ENCODE measurements at places on chromosomes 2 and 18.

GRCh38 chr18:41745166-41746049 lies 209.6 kb upstream of the PIK3C3 start:
- DNase-seq, result no peak

DNA sequence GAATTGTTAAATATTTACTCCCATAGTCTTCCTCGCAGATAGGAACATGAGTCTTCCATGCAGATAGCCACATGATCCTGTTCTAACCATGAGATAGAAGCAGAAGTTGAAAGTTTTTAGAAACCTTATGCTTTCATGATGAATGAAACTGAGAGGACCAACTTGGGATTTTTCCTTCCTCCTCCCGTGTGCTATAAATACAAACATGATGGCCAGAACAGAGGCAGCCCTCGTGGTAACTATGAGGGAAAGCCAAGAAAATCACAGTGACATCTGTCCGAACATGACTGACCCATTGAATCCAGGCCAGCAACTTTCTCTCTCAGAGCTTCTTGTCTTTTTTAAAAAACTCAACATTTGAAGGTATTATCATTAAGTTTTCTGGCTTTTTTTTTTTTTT lies 78.5 kb downstream of the ACAA2 start:
- no peak for DNase-seq

DNA sequence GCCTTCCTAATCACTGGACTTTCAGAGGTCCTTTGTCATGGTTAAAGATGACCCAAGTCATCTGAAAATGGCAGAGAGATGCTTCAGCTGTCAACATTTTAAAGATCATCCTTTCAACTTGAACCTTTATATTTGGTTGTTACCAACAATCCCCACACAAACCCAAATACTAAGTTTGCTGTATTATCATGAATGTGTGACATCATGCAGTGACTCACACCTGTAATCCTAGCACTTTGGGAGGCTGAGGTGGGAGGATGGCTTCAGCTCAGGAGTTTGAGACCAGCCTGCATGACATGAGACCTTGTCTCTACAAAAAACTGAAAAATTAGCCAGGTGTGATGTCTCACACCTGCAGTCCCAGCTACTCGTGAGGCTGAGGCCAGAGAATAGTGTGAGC lies 55.2 kb upstream of the NRP2 start:
- no peak for DNase-seq

- no peak for DNase-seq
Measured at GRCh38 chr2:215755641-215756345, 257.6 kb downstream of the MREG start.

DNA sequence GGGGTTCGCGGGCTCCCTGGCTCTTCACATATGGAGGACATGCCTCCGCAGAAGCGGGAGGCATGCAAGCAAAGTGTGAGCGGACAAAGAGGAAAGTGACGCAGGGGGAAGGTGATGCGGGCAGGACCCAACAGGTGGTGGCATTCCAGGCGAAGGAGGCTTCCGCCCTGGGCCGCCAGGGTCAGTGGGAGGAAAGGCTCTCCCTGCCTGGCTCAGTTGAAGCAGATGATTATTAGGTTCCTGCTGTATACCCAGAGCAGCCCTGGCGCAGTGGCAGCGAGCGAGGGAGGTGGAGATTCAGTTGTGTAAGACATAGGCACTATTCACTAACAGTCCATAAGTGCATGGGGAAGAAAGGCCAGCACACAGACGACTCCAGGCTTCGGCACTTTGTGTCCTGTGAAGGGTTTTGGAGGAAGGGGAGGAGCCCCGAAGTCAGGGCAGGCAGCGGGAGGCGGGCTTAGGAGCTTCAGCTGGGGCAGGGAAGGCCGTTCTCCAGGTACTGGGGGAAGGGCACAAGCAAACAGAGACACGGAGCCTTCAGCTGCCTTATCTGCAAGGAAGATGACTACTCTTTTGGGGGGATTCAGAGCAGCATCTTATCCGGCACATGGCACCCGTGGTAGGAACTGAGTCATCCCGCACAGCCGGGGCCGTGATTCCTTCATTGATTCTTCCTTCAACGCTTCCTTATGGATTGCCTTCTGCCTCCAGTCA lies 89.8 kb downstream of the TGOLN2 start:
- no peak for DNase-seq

DNA sequence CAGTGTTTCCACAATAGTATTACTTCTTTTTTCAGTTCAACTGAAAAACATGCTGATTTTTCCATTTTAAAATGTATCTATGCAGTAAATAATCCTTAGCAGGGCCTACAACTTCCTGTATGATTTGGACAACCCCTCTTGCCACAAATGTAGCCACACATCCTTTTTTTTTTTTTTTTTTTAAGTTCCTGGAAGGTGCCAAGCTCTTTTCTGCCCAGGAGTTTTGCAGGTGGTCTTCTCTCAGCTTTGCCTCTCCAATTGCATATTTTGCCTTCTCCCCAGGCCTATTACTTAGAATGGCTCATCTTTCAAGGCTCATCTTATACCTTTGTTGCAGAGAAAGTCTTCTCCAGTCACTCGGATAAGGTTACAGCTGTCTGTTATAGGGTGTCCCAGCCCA lies 11.6 kb downstream of the KLHL14 start:
- DNase-seq, result no peak

- no peak for DNase-seq
Measured at GRCh38 chr2:174191342-174192074, 56.8 kb downstream of the OLA1 start.

DNA sequence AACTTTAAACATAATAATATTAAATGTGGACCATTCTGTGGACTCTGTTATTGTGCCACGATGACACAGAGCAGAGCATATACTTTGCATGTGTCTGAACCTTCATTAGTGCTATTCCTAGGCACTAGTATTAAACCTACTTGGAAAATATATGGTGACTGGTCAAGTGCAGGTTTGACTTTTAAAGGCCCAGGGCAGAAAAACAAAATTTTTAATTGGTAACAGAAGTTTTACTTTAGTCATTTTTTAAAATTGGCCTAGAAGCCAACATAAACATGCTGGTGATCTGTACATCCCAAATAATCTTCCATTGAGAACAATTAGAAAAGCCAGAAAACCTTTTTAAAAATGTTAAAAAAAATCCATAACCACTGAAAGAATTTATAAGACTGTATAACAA lies 16.6 kb downstream of the LDAH start:
- DNase-seq, result no peak

- DNase-seq, result no peak
Measured at GRCh38 chr2:168009900-168010299, 237.5 kb downstream of the STK39 start.

- no peak for DNase-seq
Measured at GRCh38 chr2:128982670-128983069, 664.0 kb upstream of the HS6ST1 start.

- no peak for DNase-seq
Measured at GRCh38 chr18:58257461-58257860, 213.4 kb downstream of the NEDD4L start.

DNA sequence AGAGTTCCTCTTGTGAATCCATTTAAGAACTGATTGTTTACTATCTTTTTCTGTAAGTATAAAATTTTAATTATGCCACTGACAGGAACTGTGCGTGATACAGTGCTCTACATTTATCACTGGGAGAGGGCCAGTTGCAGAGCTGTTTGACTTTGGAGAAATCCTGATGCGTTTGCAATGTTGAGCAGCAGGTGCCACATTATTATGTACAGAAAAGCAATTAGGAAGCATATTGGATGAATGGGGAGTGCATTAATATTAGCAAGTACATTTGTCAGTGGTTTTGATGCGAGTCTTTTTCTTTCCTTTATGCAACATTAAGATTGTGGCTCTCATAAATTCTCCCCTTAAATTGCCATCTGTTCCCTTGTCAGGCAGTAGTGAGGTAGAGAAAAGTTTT lies 302.3 kb upstream of the FANCL start:
- no peak for DNase-seq

GRCh38 chr2:223884399-223884798 lies 47.0 kb upstream of the AP1S3 start:
- no peak for DNase-seq

- DNase-seq, result no peak
Measured at GRCh38 chr18:71304856-71305255, 1016.0 kb downstream of the SOCS6 start.

DNA sequence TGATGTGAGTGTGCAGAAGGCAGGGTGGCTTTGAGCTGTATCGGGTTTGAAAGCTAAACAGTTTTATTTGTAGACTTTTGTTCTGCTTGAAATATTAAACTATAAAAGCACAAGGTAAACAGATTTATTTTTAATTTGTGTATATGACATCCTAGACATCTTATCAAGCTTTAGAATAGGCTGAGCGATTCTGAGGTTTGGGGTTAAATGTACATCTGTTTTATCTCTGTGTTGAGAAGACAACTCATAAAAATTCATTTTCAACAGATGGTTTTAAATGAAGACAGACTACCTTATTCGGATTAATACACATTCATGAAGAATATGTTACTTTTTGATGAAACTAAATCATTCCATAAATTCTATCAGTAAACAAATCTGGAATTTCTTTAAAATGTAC lies 368.8 kb downstream of the RPRM start:
- DNase-seq, result no peak

GRCh38 chr2:64492821-64493220 lies 31.3 kb upstream of the AFTPH start:
- DNase-seq, result no peak

DNA sequence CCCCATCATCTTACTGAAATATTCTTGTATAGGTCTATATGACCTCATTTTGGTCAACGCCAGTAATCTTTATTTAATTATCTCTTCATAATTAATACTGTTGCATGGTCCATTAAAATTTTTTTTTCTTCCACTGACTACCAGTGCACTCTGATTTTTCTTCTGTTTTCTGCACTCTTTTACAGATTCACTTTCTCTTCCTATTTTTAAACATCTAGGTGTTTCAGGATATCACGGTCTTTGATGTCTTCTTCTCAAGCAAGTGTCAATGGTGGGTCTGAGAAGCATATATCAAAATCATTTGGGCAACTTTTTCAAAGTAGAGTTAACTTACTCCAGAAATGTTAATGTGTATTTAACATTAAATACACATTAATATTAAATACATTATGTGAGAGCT lies 51.4 kb downstream of the CCDC141 start:
- DNase-seq, result no peak

- peak; percentile 58 for DNase-seq
Measured at GRCh38 chr18:47969816-47970215, 39.4 kb upstream of the SMAD2 start.

- no peak for DNase-seq
Measured at GRCh38 chr18:25409971-25410370, 58.0 kb upstream of the ZNF521 start.

- no peak for DNase-seq
Measured at GRCh38 chr2:69545477-69545932, 98.0 kb downstream of the AAK1 start.

DNA sequence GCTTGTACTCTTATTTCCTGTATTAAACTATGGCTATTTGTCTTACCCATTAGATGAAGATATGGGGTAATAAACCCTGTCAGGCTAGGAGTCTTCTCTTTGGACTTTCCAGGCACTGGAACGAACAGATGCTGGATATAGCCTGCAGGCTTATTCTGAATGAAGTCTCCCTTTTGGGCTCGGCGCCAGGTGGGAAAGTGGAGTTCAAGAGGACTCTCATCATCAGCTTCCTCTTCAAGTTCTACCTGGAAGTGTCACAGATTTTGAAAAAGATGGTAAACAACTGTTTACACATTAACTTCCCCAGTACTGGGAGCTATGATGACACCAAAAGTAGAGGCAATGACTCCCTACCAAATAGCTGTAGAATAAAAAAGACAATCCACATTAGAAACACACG lies 27.9 kb downstream of the AOX1 start:
- no peak for DNase-seq

GRCh38 chr2:146295080-146295670 lies 1549.7 kb upstream of the ACVR2A start:
- no peak for DNase-seq

DNA sequence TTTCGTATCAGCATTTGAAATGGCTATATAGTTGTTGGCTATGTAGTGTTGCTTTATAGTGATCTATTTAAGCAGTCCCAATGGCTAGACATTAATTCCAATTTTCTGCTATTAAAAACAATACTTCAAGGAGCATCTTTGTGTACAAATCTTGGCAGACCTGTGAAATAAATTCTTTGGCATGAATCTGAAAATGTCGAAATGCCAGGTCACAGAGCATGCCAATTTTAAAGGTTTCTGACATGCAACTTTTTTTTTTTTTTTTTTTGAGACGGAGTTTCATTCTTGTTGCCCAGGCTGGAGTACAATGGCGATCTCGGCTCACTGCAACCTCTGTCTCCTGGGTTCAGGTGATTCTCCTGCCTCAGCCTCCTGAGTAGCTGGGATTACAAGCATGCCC lies 26.8 kb upstream of the CABLES1 start:
- no peak for DNase-seq

DNA sequence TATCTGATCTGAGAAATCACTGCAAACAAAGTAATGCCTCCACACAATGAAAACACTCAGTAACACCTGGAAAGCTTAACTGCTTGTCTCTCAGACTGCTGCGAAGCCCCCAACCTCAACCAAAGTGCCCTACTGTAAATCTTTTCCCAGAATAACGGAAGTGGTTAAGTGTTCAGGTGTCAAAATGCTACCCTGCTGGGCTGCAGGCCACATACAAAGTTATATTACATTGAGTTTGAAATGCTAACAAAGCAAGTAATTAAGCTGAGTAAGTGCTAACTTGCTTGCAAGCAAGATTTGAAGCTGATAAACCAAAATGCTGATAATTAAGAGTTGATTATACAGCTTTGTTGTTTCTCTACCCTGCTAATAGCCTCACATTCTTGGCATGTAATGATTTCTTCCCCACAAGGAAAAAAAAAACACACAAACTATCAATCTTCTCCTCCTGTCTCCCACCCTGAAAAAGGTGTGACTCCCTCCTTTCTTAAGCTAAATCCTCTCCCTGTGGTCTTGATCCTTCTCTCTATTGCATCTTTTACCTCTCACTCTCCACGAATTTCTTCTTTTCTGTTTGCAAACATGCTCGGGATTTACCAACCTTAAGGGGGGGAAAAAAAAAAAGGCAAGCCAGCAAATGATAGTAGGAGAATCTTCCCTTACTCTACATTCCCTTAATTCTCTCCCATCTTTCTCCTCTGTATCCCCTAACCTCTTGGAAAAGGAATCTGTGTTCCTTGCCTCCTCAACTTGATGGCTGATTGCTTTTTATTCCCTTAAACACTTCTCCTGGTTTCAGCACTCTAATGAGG lies 266.8 kb upstream of the SIX3 start:
- no peak for DNase-seq

- no peak for DNase-seq
Measured at GRCh38 chr2:18232731-18233438, 327.6 kb downstream of the RDH14 start.

DNA sequence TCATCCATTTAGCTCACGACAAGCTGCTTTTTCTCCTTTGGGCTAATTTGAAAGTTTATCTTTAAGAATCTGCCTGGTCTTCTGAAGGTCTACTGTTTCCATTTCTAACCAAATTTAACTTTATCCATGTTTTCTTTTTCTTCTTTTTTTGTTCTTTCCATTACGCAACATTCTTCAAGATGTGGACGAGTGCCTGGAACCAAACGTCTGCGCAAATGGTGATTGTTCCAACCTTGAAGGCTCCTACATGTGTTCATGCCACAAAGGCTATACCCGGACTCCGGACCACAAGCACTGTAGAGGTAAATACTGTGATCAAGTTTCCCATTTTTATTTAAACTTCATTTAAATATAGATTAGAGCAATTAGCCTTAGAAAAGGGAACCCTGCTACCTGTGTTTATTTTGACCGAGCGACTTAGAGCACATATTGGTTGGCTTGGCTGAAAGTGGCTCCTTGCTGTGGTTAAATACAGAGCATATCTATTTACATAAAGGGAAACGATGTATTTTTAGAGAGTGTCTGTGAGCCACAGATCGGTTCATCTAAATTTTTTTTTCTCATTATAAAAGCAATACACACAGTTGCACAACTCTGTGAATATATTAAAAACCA lies 183.4 kb upstream of the RASGRP3 start:
- DNase-seq, result no peak
